Sciatic nerve (tissue), 2 donors: ENCODE measurements at places on chromosomes 2 and 18. TPM values are rescaled to one million over a fixed set of nuclear protein-coding genes. Genes with fewer than 3 reads are reported as not detected.
A peak's percentile ranks its signal among the peaks of the same experiment; 100 is the strongest.

GRCh38 chr18:59986139-59986538, 86.3 kb downstream of the PMAIP1 start:
- DNase-seq = no peak

GRCh38 chr18:13563390-13563805, 163.0 kb downstream of the FAM210A start:
- no peak for DNase-seq

- no peak for DNase-seq
Observed at GRCh38 chr2:5562426-5562825, 129.8 kb upstream of the SOX11 start.

DNA sequence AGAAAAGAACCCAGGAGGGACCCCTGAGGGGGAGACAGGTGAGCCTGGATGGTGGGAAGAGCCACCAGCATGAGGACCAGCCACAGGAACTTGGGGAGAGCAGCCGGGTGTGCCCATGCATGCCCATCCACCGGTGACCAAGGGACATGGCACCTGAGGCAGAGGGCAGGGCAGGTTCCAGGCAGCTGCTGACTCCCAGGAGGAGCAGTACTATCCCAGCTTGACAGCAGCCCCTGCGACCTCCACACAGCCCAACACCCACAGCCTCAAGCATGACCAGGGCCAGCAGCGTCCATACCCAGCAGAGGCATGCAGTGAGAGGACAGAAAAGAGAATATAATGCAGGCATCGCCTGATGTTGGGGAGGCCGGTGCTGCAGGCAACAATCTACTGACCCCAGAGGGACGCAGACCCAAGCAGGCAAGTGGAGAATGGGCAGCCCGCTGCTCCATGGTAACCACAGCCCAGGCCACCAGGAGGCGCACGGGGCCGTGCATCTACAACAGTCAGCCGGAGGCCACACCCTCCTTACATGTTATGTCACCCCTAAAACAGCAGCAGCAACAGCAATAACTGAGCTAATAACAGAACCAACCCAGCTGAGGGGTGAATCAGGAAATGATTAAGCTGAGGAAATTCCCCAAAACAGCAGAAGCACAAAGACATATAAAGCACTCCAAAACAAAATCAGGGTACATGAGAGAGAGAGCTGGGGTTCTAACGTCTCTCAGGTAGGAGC, 44.1 kb downstream of the ANKMY1 start:
- DNase-seq = peak; percentile 86

The DNER gene
- total RNA-seq = 0.71 TPM

The UGT1A5 gene
- total RNA-seq = not detected

The CYRIA gene
- 16.7 TPM for total RNA-seq
